ENCODE measurements at places on chromosomes 16 and 17.

- DNase-seq, result no peak
These were observed 13.4 kb upstream of the CD300A start for GRCh38 chr17:74452841-74453661.

GRCh38 chr16:85917959-85918358 is 19.0 kb downstream of the IRF8 start:
- DNase-seq, result no peak

DNA sequence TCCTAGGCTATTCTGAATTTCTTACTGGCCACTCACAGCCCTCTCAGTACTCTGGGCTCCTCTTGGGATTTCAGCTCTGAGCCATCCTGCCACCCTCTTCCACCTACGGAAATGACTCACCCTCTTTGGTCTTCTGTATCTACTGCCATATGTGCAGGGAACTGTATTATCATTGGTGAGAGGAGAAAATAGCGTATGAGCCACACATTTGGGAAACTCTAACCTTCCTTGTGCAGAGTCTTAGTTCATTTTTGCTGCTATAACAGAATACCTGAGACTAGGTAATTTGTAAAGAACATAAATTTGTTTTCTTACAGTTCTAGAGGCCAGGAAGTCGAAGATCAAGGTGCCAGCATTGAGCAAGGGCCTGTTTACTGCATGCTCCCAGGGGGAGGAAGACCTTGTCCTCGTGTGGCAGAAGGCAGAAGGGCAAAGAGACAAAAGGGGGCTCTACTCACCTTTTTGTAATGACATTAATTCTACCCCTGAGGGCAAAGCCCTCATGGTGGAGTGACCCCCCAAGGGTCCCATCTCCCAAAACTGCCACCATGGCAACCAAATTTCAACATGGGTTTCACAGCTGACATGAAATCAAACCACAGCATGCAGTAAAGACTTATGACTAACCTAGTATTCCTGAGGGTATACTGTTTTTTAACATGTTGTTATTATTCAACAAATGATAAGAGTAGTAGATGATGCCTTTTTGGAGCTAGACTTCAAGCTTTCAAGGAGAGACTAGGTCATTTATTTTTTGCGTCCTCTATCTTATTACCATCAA is 191.8 kb downstream of the PRKCA start:
- no peak for DNase-seq

DNA sequence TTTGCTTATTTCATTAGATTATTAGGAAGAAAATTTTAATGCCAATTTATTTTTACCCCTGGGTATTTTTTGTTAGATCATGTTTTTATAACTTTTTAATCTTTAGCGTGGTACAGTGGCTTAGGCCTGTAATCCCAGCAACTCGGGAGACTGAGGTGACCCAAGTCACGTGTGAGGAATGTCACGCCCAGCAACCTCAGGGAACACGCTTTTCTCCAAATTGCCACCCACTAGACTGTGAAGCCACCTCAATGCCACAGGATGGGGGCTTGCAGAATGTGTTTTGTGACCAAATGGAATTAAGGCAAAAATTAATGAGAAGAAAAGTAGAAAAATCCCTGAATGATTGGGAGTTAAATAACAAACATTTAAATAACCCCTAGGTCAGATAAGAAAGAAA is 141.8 kb downstream of the LAT start:
- DNase-seq, result no peak

DNA sequence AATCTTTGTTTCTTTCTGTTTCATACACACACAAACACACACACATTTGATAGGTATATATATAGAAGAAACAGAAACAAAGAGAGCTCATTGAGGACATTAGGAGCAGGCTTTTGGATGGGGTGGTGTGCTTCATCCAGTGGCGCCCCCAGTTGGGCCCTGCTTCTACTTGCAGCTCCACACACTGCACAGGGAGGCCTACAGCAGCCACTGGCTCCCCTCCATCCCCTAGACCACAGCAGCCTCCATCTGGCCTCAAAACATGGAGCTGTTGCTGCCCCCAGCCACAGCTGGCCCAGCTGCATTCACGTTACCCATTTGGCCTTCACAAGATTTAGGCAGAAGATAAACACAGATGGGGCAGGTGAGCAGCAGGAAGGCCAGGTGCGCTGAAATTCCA is 33.1 kb upstream of the NF1 start:
- no peak for DNase-seq

DNA sequence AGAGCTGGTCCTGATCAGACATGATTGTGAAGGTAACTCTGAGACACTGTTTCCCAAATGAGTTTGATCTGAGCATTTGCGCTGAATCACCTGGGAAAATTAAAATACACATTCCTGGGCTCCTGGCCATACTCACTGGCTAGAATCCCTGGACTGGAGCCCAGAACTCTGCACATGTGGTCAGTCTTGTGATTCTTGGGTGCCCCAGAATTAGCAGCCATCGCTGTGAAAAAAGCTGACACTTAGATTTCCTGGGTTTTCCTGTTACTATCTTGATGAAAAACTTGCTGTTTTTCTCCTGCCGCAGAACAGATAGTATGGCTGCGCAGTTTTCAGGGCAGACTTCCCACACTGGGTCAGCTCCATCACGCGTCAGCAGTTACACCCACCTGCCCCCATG is 24.6 kb downstream of the NECAB2 start:
- no peak for DNase-seq

- DNase-seq, result no peak
These were observed 77.7 kb upstream of the EEF2KMT start for GRCh38 chr16:5175266-5175665.

- no peak for DNase-seq
These were observed 10.9 kb upstream of the COPRS start for GRCh38 chr17:31869797-31870568.

GRCh38 chr17:34653511-34653910 is 74.1 kb downstream of the TMEM132E start:
- no peak for DNase-seq

DNA sequence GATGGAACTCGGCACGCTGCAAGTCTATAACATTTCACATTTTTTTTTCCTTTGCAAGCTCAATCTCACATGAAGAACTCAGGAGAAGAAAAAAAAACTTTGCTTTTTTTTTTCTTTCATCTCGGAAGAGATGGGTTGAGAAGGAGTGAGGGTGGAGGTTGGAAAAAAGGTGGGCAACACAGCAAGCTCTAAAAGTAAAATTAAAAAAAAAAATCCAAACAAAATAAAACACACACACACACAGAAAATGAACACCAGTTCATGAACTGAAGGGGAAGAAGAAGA is 2.5 kb downstream of the MAF start:
- DNase-seq, result no peak

- DNase-seq, result no peak
These were observed 157.0 kb downstream of the CPPED1 start for GRCh38 chr16:12646490-12647274.

- DNase-seq, result no peak
These were observed 73.2 kb upstream of the MRTFB start for GRCh38 chr16:13997933-13998332.

DNA sequence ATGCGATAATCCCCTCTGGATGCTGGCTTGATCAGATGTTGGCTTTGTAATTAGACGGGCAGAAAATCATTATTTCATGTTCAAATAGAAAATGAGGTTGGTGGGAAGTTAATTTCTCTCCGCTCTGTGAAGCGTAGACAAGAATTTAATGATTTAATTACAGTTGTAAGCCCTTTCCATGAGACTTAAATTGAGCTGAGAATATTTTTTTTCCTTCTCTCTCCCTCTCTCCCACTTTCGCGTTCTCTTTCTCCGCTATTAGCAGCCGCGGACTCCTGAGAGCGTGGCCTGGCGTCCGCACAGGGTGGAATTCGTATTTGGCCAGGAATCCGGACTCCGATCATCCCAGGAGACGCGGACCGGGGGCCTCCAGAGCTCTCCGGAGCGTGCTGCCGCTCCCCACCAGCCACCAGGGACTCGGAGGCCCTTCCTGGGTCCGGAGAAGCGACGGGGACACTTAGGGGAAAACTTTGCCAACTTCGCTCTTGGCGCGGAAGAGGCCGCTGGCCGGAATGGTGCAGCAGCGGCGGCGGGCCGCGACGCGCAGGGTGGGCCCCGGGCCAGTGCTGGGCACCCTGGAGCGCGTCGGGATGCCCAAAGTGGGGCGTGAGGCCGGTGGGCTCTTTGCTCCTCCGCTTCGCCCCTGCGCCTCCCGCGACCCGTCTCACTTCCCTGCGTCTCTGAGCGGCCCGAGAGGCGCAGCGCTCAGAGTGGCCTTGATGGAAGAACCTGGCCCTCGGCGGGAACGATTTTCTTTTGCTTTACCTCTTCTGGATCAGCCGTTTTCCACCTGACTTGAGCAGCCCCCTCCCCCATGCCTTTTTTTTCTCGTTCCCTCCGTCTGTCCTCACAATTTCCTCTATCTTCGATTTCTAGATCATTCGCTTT is 3.6 kb upstream of the IRX3 start:
- no peak for DNase-seq

GRCh38 chr16:75288181-75288580 is 36.8 kb upstream of the BCAR1 start:
- DNase-seq, result no peak

- DNase-seq, result no peak
These were observed 15.8 kb upstream of the CCL5 start for GRCh38 chr17:35895636-35896587.

GRCh38 chr17:30961209-30962188 is 9.3 kb upstream of the RNF135 start:
- DNase-seq, result peak; percentile 84

All from NCI-H526 treated with DMSO at 0.1 percent for 48 hours (cell line).